ENCODE measurements at places on chromosomes 1 and 21.

GRCh38 chr1:7827126-7827955 is 25.5 kb downstream of the UTS2 start:
- DNase-seq, result peak; percentile 42

GRCh38 chr1:39615086-39615673 is 24.3 kb downstream of the HEYL start:
- no peak for DNase-seq

DNA sequence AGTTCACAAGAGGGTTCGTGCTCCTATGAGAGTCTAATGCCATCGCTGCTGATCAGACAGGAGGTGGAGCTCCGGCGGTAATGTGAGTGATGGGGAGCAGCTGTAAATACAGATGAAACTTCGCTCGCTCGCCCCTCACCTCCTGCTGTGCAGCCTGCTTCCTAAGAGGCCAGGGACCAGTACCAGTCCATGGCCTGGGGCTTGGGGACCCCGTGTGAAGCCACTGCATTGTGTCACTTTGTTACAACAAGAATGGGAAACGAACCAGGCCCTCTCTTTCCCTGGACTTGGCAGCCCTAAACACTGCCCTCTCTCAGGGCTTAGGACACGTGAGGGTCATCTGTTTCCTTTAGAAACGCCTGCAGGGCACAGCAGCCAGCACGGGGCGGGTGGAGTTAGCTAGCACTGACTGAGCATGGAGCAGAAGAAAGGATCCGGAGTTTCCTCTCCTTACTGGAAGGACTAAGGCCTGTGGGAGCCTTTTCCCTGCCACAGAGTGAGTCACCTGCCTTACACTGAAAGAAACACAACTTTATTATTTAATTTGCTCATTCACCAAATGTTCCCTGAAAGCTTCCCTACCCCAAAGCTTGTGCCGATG is 185.2 kb upstream of the TMEM51 start:
- DNase-seq, result peak; percentile 34

GRCh38 chr1:19164274-19165015 is 45.6 kb downstream of the UBR4 start:
- DNase-seq, result no peak

GRCh38 chr1:31315902-31316301 is 19.1 kb downstream of the ZCCHC17 start:
- DNase-seq, result no peak

DNA sequence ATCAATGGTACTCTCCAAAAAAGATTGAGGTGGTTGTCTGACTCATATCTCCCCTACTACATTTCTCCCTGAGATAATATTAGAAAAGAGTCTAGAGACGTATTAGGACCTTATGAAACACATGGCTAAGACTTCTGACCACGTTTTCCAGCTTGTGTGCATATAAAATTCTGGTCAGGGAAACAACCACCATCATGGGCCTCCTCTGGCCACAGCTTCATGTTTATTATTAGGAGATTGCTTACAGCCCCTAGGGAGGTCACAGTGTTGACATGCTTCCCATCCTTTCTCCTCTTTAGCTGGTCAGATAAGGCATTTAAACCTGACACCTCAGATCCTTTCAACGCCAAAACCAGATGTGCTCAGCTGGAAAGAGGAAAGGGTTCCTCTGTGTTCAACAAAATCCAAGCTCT is 620.2 kb downstream of the PLPP3 start:
- DNase-seq, result no peak

- DNase-seq, result no peak
Measured at GRCh38 chr1:215458562-215458961, 108.5 kb upstream of the KCTD3 start.

GRCh38 chr1:37123276-37124115 is 89.2 kb upstream of the GRIK3 start:
- DNase-seq, result no peak

GRCh38 chr1:200625381-200625824 is 4.9 kb upstream of the KIF14 start:
- DNase-seq, result peak; percentile 47

- DNase-seq, result no peak
Measured at GRCh38 chr1:53499257-53500203, 40.3 kb downstream of the DMRTB1 start.

GRCh38 chr1:232571523-232571922 is 58.4 kb downstream of the SIPA1L2 start:
- no peak for DNase-seq

- no peak for DNase-seq
Measured at GRCh38 chr1:193416226-193417024, 230.0 kb upstream of the B3GALT2 start.

DNA sequence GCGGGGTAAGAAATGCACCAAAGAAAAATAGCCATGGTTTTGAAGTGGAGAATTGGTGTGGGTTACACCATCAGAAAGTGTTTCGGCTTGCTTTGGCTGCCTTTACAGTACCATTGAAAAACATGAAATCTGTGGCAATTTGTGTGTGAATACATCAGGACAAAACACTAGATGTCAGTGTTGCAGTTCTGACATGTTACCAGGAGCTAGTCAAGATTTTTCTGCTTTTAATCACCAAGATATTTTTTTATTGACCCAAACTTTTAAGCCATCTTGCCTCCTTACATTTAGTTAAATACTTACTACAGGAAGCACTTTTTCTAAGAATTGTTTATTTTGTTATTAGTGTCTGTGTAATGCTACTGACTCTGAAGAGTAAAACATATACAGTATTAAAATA is 14.3 kb downstream of the RRP15 start:
- peak; percentile 70 for DNase-seq

DNA sequence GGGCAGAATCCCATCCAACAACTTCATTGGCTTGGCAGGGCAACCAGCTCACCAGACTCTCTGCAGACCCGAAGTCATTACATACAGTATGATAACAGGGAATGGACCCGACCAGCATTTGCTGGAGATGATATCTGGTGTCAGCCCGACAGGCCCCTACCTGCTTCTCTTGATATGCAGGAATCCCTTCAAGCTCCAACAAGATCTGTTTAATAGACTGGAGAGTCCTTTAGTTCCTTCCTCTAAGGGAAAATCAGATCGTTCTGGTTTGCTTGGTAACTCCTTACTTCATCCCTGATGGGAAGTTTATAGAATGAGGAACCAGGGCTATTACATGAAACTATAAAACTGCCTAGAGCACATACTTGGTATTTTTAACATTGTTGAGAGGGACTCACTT is 61.2 kb downstream of the EDARADD start:
- no peak for DNase-seq

- peak; percentile 24 for DNase-seq
Measured at GRCh38 chr1:32878183-32878582, 7.5 kb upstream of the FNDC5 start.

DNA sequence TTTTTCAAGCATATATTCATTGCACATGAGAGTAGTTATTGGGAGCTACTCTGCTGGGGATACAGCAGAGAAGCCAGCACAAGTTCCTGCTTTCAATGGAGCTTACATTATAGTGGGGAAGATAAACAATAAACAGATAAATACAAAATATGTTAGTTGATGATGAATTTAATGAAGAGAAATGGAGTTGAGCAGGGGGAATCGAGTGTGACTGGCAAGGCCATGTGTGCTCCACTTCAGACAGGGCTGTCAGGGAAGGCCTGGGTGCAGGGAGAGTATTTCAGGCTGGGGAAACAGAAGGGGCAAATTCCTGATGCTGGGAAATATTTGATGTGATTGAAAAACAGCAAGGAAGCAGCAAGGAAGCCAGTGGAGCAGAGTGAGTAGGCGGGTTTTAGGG is 21.2 kb upstream of the BRDT start:
- no peak for DNase-seq

- no peak for DNase-seq
Measured at GRCh38 chr1:239347776-239348175, 38.6 kb upstream of the CHRM3 start.
